ENCODE measurements at places on chromosomes 2 and 18. TPM values are rescaled to one million over a fixed set of nuclear protein-coding genes. Genes with fewer than 3 reads are reported as not detected.

Gene ALLC
- not detected for total RNA-seq

Gene TMEM178A
- total RNA-seq = 12.0 TPM

Gene CBLN2
- total RNA-seq = 0.58 TPM

Gene CYTIP
- total RNA-seq = 0.35 TPM

Gene EMILIN1
- total RNA-seq = 24.1 TPM

Gene TXNDC2
- not detected for total RNA-seq

Gene IL36A
- total RNA-seq = not detected

Gene RAB10
- 113 TPM for total RNA-seq

Gene MGAT4A
- 12.2 TPM for total RNA-seq

Gene PMS1
- 58.4 TPM for total RNA-seq

Gene MYL12A
- 165 TPM for total RNA-seq

Gene DNER
- 4.0 TPM for total RNA-seq

Gene CNGA3
- total RNA-seq = 0.84 TPM

Gene RAB6D
- 0.52 TPM for total RNA-seq

Gene SERPINB8
- 3.7 TPM for total RNA-seq

Gene ASAP2
- total RNA-seq = 51.8 TPM

Gene SP140
- total RNA-seq = not detected

Gene XDH
- 1.5 TPM for total RNA-seq

Gene DNPEP
- total RNA-seq = 39.5 TPM

Gene PSD4
- total RNA-seq = 2.4 TPM

Gene EGR4
- not detected for total RNA-seq

Gene TNFAIP6
- total RNA-seq = 0.75 TPM

Gene CNTNAP5
- 1.1 TPM for total RNA-seq

Gene CKAP2L
- 31.3 TPM for total RNA-seq

Gene MOB4
- total RNA-seq = 28.0 TPM

Gene EIF2AK3
- 15.2 TPM for total RNA-seq

Gene BOK
- 8.7 TPM for total RNA-seq

Gene ACAA2
- total RNA-seq = 73.0 TPM

Gene PRPF40A
- total RNA-seq = 136 TPM

Gene LGALSL
- total RNA-seq = 29.1 TPM

Gene GNLY
- total RNA-seq = not detected

Gene DHRS9
- not detected for total RNA-seq

Gene ITM2C
- total RNA-seq = 106 TPM

Gene CDH20
- total RNA-seq = 0.63 TPM

Gene MSH6
- total RNA-seq = 213 TPM

Gene B3GNT7
- total RNA-seq = 0.79 TPM

Gene TEX44
- not detected for total RNA-seq

Gene ELOA2
- total RNA-seq = not detected

Gene UGT1A4
- total RNA-seq = not detected

Gene CPLX4
- not detected for total RNA-seq

Gene B3GNT2
- total RNA-seq = 7.7 TPM

Gene CLEC4F
- not detected for total RNA-seq

Gene GPBAR1
- total RNA-seq = 0.14 TPM

Gene FZD7
- 91.0 TPM for total RNA-seq

Data from neural crest cell (in vitro differentiated cells).